ENCODE measurements at places on chromosomes 6 and 20.

DNA sequence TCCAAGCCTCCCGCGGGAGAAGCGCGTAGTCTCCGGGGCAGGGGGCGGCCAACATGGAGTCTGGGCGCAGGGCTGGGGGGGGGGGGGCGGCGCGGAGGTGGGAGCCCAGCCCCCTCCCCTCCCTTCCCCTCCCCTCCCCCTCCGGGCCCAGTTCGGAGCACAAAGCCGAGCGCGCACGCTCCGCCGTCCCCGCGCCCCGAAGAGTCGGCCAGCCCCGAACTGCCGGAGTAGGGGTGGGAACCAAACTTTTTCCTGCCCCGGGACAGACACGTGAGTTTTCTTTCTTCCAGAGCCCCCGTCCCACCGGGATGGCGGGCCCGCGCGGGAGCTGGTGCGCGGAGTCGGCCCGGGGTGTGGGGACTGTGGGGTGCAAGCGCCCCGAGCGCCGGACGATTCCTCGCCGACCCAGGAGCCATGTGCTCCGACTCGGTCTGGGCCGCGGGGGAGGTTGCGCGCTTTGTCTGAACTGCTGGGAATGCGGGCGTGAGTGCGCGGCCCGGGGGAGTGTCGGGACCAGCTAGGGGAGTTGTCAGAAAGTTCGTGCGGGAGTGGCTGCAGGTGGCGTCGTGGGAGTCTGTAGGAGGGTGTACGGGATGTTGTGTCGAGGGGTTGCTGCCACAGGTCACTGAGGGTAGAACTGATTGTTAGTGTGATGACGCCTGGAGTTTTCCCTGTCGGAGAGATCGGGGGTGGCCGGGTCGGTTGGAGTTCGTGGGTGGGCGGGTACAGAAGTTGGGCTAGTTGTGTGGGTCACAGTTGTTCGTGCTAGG lies 1.2 kb downstream of the TGIF2 start:
- peak; percentile 68 for DNase-seq

- DNase-seq: peak; percentile 64
Observed at GRCh38 chr6:79605061-79605460, 26.1 kb upstream of the SH3BGRL2 start.

- DNase-seq: peak; percentile 51
Observed at GRCh38 chr6:20058912-20059311, 153.4 kb downstream of the MBOAT1 start.

GRCh38 chr6:8006208-8006607 lies 58.0 kb downstream of the BLOC1S5 start:
- DNase-seq: peak; percentile 62

DNA sequence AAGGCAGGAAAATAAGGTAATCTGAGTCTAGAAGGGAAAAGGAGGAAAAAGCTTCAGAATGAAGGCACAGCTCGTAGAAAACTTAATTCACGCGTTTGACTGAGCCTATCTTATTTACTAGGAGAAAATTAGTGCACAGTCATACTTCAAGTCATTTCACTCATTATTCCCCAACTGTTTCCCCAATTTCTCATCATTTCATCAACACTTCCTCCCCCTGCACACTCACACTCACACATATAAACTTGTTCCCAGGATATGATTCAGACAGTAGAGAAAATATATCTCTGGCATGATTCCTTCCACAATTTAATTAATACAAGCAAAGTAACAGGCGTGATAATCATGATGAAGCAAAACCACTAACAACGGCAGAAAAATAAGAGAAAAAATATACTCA lies 94.5 kb upstream of the F13A1 start:
- DNase-seq: no peak

Measured in OCI-M1 (cell line).